ENCODE measurements at places on chromosomes 6 and 20.

- no peaks in the 10 kb centered on the region for H3K36me3 ChIP-seq
- no peak for DNase-seq
- no peaks in the 10 kb centered on the region for H3K27me3 ChIP-seq
- H3K4me1 ChIP-seq, result no peaks in the 10 kb centered on the region
- no peak overlapping the region for H3K27ac ChIP-seq
- H3K4me3 ChIP-seq, result no peak overlapping the region
These were observed 188.8 kb upstream of the TBX18 start for GRCh38 chr6:84953111-84953755.

DNA sequence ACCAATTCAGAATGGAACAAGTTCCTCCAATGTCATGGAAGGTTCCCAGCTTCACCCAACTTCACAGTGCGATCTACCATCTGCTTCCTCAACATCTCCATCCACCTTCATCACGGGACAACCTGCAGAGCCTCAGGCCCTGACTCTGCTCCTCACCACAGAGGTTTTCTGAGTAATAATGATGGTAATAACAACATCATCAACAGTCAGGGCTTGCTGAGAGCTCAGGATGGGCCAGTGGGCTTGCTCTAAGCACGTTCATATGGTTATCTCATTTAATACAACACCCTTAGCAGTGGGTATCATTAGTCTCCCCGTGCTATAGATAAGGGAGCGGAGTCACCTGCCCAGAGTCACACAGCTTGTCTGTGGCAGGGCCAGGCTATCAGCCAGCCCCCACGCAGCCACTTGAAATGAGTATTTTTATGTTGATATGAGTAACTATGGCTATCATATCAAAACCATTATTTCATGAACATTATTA lies 38.6 kb downstream of the PREX1 start:
- no peak overlapping the region for H3K27ac ChIP-seq
- peaks cover 10% of the 10 kb centered on the region for H3K4me1 ChIP-seq
- H3K27me3 ChIP-seq, result no peaks in the 10 kb centered on the region
- no peaks in the 10 kb centered on the region for H3K36me3 ChIP-seq
- no peak overlapping the region for H3K4me3 ChIP-seq
- DNase-seq, result no peak

DNA sequence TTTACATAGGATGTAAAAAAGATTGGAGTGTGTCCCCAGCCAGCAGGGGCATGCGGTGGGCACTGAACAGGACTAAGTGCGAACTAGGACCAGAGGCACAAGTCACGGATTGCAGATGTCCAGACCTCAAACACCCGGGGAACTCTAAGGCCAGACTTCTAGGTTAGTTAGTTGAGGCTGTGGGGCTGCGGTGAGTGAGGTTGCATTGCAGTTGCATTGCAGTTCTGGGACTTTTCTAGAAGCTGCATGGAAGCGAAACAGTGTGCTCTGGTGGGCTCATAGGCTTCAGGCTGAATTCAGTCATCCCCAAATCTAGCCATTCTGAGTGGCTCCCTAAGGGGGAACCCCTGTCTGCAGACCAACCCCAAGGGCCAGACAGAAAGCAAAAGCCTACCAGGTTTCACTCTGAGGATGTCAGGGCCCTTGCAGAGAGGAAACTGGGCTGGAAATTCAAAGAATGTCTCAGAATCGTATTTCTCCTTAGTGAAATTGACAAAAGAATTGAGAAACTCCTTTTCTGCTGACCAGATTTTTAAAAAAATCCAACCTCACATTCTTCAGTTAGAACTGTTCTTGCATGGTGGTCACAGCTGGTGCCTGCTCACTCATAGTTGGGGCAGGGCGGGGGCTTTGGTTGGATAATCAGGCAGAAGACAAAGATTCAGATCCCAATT lies 182.8 kb downstream of the ZDHHC14 start:
- no peak overlapping the region for H3K27ac ChIP-seq
- H3K27me3 ChIP-seq, result no peaks in the 10 kb centered on the region
- no peak for DNase-seq
- H3K4me1 ChIP-seq, result peaks cover 15% of the 10 kb centered on the region
- no peak overlapping the region for H3K4me3 ChIP-seq

DNA sequence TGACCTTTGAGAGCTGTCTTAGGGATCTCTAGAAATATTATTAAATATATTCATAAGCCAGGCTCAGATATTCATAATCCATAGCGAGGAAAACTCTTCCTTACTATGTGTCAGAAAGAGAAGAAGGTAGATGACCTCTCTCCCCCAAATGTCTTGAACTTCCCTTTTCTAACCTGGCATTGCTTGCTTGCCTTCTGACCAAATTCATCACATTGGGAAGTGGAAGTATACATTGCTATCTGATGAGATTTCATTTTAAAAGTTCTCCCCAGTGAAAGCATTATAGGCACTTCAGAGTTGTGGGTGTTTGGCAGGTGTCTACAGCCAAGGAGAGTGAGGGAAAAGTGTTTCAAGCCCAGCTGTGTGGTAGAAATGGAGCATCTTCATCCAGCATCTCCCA lies 197.3 kb downstream of the ZFAND3 start:
- no peaks in the 10 kb centered on the region for H3K36me3 ChIP-seq
- H3K27ac ChIP-seq, result no peak overlapping the region
- DNase-seq, result no peak
- no peaks in the 10 kb centered on the region for H3K27me3 ChIP-seq

DNA sequence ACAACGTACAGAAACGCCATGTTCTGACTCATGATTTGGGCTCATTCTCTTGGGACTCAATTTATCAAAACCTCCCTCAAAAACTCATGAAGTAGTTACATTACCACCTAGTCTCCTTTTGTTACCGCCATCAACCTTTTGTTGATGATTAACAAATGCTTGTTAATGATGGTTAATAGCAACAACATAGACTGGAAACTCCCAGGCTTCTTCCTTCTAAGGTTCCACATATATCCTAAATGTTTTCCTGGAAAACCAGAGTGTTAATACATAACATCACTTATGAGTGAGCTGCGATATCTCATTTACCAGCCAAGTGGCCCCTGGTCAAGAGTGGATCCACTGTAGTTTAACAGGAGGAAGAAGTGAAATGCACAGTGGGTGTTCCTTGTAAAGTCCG lies 176.3 kb downstream of the ERMARD start:
- DNase-seq, result no peak
- no peaks in the 10 kb centered on the region for H3K4me1 ChIP-seq
- H3K27me3 ChIP-seq, result no peaks in the 10 kb centered on the region
- H3K36me3 ChIP-seq, result no peaks in the 10 kb centered on the region
- H3K4me3 ChIP-seq, result no peak overlapping the region

Data from naive thymus-derived CD4-positive, alpha-beta T cell (primary cell).